Fibroblast of skin of right quadriceps (primary cell): ENCODE measurements at places on chromosomes 6 and 20.

DNA sequence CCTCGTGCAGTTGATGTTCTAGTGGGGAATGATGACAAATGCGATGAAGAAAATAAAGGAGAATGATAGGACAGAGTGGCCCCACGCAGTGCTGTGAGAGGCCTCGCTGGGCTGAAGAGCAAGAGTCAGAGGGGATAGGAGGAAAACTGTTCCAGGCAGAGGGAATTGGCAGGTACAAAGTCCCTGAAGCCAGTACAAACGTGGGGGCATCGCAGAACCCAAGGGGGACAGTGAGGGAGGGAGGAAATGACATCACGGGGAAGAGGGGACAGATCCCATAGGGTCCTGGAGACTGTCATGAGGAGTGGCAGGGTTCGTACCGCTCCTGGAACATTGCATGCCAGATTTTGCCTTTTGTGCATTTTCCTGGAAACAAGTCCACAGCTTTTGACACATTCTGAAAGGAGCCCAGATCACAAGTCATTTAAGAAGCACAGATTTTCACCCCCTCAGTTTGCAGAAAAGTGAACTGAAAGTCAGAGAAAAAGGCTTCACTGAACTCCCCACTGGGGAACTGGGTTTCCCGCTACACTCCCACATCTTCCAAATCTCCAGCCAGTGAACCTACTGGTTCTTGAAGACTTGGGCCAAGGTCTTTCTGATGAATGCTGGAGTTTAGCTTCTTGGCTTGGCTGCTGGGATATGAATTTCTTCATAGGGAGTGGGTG is 77.0 kb downstream of the SULF2 start:
- no peak for DNase-seq

GRCh38 chr6:33610779-33611732 is 10.1 kb upstream of the ITPR3 start:
- DNase-seq, result no peak

DNA sequence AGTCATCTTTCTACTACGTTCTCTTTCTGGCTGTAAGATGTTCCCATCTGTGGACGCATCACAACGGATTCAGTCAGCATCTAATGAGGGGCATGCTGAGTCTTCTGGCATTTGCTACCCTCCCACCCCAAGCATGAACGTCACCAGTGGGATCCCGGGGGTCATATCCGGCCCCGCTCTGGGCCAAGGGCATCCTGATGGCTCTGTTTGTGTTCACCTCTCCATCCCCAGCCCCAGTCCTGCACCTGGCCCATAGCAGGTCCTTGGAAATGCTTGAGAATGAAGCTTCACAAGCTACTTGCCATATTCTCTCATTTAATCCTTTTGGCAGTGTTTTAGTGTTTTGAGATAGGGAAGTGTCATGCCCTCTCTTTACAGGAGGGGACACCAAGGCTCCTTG is 14.9 kb downstream of the APCDD1L start:
- no peak for DNase-seq

- no peak for DNase-seq
Measured at GRCh38 chr20:34873583-34874093, 982 bp upstream of the GGT7 start.

- DNase-seq, result no peak
Measured at GRCh38 chr6:98687752-98688151, 146.6 kb upstream of the POU3F2 start.

GRCh38 chr6:75495011-75495410 is 1.4 kb upstream of the FILIP1 start:
- DNase-seq, result no peak

DNA sequence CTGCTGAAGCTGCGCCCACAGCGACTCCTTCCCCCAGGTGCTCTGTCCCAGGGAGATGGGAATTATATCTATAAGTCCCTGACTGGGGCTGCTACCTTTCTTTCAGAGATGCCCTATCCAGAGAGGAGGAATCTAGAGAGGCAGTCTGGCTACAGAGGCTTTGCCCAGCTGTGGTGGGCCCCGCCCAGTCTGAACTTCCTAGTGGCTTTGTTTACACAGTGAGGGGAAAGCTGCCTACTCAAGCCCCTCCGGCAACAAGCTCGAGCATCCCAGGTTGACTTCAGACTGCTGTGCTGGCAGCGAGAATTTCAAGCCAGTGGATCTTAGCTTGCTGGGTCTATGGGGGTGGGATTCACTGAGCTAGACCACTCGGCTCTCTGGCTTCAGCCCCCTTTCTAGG is 152.5 kb upstream of the MAP3K7 start:
- DNase-seq, result no peak

DNA sequence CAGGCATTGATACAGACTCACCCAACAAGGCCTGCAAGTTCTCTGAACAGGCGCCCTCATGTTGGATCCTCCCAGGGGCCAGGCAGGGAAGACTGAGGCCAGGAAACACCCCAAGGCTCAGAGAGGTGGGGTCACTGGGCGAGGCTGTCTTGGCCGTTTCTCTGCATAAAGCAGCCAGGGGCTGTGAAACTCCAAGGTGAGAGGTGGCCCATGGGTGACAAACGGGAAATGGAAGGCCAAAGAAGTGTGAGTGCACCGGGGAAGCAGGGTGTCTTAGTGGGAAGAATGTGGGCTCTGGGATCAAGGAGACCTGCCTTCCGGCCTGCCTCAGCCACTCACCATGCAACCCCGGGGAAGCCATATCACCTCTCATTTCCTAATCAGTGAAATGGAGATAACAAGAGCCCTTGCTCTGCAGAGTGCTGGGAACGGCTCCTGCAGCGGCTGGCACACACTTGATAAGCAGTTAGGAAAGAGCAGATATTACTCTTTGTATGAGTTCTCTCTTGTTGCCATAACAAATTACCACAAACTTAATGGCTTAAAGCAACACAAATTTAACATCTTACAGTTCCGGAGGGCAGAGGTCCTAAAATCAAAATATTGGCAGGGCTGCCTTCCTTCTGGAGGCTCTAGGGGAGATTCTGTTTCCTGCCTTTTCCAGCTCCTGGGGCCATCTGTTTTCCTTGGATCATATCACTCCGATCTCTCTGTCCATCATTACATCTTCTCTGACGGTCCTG is 168.6 kb downstream of the NFATC2 start:
- no peak for DNase-seq

DNA sequence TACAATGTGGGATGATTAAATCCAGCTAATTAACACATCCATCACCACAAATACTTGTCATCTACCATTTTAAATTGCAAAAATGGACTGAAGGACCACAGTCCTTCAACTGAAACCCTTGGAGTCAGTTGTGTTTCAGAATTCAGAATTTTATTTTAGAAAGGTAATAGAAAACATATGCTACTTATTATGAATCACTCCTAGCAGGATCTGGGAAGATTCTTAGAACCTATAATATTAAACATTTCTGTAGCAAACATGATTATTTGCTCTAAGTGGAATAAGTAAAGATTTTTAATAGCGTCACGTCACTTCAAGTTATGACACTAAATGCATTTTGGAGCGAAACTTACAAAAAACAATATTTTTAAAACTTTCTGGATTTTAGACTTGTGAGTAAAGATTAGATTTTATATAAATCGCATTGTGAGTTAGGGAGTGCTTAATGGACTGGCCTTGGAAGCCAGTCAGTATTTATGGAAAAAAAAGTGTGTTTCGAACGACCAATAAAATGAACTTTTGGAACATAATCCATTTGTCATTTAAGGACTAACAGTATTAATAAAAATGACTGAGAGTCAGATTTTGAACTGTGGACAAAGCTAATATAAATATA is 71.8 kb upstream of the PHACTR2 start:
- no peak for DNase-seq

DNA sequence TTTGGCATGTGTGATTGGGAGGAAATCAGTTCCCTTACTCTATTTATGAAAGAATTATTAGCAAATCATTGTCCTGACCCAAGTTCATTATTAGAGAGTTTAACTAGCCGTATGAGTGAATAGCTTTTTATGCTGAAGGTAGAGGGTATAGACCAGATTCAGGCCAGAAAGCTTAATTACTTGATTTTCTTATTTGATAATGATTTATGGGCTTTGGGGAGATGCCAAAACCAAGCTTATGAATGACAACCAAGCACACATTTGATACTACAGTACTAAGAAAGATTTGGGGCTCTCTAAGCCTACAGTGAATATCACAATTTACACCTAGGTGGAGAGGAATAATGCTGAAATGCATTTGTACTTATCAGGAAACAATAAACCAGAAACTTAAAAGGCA is 193.2 kb downstream of the ARHGAP18 start:
- DNase-seq, result no peak

- no peak for DNase-seq
Measured at GRCh38 chr20:33826270-33826897, 15.2 kb downstream of the CHMP4B start.

DNA sequence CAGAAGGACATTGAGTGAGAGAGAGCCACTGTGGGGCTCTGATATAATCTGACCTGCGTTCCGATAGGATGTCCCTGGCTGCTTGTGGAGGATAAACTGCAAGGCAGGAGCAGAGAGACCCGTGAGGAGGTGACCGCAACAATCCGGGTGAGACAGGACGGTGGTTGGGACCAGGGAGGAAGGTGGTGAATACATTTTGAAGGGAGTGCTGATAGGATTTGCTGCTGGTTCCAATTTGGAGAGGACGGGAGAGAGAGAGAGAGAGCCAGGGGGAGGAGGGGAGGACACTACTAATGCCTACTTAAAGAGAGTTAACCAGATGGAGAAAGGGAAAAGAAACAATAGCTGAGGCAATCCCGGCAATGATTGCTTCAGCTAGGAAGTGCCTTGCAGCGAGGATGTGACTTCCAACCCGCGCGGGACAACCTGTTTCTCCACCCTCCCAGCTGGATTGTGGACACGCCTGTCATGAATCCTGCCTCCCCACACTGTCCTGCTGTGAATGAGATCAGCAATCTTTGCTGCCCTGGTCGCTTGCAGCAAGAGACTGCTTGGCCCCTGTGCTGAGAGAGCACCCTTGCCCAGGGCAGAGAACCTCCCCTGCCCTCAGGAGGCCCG is 199.0 kb upstream of the KCNG1 start:
- peak; percentile 88 for DNase-seq

DNA sequence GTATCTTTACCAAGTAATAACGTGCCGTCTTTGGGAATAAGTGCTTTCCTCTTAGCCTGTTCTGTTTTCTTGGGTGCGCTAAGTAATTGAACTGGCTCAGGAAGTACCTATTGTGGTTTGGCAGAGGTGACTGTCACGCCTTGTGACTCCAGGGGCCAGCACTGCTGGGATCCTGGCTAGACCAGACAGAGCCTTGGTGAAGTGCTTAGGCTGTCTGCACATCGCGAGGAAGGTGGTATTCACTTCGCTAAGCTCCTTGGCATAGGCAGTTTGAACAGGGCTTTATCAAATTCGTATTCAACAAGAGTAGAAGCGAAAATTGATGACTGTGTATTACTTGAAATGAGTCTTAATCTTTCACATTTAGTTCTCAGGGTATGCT is 17.6 kb downstream of the PRDM1 start:
- no peak for DNase-seq

DNA sequence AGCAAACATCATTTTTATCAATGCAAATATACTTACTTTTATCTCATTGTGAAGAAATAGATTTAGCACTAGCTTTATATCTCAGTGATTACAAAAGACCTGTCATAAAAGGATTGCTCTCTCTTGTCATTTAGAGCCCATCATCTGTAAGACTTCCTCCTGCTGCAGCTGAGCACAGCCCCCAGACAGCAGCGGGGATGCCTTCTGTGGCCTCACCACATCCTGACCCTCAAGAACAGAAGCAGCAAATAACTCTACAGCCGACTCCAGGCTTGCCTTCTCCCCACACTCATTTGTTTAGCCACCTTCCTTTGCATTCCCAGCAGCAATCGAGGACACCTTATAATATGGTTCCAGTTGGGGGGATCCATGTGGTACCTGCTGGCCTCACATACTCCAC is 127.0 kb upstream of the EDN1 start:
- no peak for DNase-seq

DNA sequence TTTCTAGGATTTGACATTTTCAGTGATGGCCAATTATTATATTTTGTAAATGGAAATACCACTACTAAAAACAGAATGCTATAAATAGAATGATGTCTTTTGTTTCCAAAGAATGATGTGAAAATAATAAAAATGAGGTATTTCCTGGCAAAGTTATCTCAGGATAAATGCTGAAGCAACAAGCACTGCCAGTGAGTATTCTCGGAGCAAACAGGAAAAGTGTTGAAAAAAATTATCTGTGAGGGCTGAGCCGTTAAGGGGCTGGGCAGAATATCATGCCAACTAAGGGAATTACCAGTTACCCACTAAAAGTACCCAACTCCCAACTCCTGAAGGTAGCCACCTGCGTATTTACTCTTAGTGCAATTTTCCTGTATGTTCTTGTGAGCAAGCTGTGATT is 23.6 kb upstream of the SCAF8 start:
- no peak for DNase-seq

DNA sequence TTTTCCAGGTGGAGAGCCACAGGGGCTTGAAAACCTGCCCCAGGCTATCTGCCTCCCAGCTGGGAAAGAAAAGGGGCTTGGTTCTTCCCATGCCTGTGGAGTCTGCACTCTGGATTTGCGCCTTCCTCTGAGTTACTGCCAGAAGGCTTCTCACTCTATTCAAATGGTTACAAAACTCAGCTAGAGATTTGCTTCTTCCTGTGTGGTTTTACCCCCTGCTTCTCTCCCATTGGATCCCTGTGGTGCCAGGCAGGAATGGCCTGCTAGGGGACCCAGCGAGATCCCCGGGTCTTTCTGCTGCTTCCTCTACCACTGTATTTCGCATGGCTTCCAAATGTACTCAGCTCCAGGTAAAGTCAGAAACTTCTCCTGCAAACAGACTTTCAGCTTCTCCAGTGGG is 192.0 kb upstream of the HS3ST5 start:
- DNase-seq, result no peak

- no peak for DNase-seq
Measured at GRCh38 chr6:15974817-15975216, 154.1 kb upstream of the MYLIP start.

- DNase-seq, result no peak
Measured at GRCh38 chr20:25220810-25221591, 25.5 kb downstream of the ENTPD6 start.

DNA sequence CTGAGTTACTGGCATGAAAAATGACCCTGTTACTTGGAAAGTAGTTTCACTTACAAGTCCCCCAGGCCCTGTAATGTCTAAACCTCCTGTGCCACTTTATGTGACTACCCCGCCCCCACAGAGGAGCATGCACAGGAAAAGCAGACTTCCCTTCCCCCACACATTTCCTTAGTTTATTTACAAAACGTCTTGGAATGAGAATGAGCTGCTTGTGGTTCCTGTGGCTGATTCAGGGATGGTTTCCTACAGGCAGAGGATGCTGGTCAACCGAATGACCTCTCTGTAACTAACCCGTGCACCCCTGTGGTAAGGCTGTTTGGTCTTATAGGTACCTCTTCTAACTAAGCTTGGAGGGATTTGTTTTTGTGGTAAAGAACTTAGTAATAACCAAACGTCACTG is 28.5 kb downstream of the RSPO3 start:
- DNase-seq, result peak; percentile 88

- DNase-seq, result peak; percentile 89
Measured at GRCh38 chr6:113586413-113587077, 270.6 kb upstream of the MARCKS start.

DNA sequence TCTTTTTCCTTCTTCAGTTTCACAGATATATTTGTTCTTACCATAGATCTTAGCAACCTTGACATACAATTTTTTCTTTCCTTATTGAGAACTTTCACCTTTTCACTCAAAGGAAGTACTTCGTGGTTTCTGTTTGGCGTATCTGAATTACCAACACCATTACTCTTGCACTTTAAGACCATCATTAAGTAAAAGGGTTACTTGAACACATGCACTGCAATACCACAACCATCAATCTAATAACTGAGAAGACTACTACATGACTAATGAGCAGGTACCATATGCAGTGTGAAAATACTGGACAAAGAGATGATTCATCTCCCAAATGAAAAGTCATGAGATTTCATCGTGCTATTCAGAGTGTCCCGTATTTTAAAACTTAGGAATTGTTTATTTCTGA is 21.7 kb upstream of the SENP6 start:
- DNase-seq, result peak; percentile 24

GRCh38 chr20:51331481-51331880 is 211.0 kb downstream of the NFATC2 start:
- DNase-seq, result peak; percentile 41
